ENCODE measurements at places on chromosomes 5 and 9.
A peak's percentile ranks its signal among the peaks of the same experiment; 100 is the strongest.

DNA sequence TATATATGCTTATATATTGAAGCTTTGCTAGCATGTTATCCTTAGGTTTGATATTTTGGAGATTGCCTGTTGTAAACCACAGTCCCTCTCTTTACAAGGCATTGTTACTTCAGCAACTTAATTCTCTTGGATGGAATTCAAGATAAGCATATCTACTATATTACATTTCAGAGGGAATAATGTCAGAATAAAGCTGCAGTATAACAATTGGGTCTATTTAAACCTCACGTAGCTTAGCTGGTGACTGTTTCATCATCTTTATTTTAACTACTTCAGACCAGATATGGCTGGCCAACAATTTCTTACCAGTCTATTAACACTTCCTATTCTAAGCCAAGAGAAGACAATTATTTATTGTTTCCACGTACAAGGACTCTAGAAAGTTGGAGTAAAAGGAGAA lies 27.1 kb downstream of the ZCCHC10 start:
- DNase-seq: no peak

- DNase-seq: peak; percentile 58
These were observed 45.9 kb downstream of the TEK start for GRCh38 chr9:27154908-27155307.

DNA sequence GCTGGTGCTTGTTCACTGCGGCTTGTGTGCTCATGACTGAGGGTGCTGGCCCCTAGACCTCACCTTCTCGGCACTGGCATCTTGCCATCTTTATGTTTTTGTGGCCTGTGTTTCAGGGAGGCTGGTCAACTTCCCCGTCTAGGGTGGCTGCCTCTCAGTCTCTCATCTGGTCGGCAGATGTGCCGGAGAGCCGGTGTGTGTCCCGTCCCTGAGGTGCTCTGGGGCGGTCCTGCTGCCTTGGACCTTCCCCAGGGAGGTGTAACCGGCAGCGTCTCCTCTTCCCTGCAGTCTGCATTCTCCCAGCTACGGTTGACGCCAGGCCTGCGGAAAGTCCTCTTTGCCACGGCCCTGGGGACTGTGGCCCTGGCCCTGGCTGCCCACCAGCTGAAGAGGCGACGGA lies 5.6 kb downstream of the MIGA2 start:
- no peak for DNase-seq

- no peak for DNase-seq
These were observed 26.8 kb downstream of the BARHL1 start for GRCh38 chr9:132609184-132609583.

DNA sequence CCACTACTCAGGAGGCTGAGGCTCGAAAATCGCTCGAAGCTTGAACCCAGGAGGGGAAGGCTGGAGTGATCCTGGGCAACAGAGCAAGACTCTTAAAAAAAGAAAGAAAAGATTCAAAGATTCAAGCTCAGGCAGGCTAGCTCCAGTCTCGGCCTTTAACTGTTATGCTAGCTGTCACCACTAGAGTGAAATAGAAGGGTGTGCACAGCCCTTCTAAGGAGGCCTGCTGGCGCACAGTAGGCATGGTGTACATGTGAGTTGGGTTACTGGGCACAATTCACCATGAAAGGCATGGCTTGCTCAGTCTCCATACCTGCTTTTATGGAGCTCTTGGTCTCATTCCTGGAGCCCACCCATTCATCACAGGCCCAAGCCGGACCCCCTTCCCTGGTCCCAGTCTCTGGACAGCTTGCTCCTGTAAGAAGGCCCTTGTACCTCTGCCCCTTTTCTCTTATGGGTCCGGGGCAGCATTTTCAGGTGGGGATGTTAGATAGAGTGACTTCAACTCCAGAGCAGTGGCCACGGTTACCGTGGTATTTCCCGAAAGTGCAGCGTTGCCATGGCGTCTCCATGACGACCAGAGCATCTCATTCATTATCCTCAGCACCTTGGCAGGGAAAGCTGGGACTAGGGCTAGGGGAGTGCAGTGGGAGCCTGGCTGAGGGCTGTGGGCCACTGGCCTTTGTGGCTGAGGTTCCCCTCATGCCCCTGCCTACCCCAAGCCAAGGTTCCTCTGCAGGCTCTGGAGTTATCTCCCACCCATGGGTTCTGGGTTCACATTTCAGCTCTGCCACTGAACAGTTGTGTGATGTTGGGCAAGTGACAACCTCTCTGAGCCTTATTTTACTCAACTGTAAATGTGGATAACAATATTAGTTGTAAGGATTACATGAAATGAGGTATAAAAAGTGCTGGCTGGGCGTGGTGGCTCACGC lies 5.7 kb downstream of the NDST1 start:
- peak; percentile 48 for DNase-seq

GRCh38 chr5:132467287-132467984 lies 23.1 kb downstream of the IRF1 start:
- DNase-seq: no peak

- DNase-seq: no peak
These were observed 204.9 kb downstream of the ZNF462 start for GRCh38 chr9:107067739-107068416.

GRCh38 chr9:133862585-133863256 lies 124.6 kb upstream of the SARDH start:
- DNase-seq: no peak

DNA sequence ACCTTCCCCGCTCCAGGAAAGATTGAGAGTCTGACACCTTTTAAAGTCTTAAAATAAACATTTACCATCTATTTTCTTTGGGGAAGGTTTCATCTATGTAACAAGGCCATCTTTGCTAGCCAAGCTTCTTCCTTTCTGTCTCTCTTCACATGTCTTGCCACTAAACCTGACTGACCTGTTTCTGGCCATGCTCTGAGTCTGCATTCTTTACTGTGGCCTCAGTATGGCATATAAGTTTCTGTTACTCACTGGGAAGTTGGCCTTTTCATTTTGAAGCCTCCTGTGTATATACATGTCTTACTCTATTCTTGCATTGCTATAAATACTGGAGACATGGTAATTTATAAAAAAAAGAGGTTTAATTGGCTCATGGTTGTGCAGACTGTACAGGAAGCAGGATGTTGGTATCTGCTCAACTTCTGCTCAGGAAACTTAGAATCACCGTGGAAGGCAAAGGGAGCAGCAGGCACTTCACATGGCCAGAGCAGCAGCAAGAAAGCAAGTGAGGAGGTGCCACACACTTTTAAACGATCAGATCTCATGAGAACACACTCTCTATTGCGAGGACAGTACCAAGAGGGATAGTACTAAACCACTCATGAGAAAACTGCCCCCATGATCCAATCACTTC lies 48.1 kb downstream of the KCNV2 start:
- no peak for DNase-seq
